Posterior vena cava (tissue), 2 donors: ENCODE measurements at places on chromosomes 16 and 17. TPM values are rescaled to one million over a fixed set of nuclear protein-coding genes. Genes with fewer than 3 reads are reported as not detected.

GAS2L2 gene
- total RNA-seq: not detected

ARL5C gene
- not detected for total RNA-seq

PRR14 gene
- total RNA-seq: 34.5 TPM

WSCD1 gene
- 4.2 TPM for total RNA-seq

CAVIN1 gene
- total RNA-seq: 733 TPM

CCDC40 gene
- total RNA-seq: 6.2 TPM

ATF7IP2 gene
- total RNA-seq: 8.8 TPM

GEMIN4 gene
- 13.2 TPM for total RNA-seq

KRT12 gene
- not detected for total RNA-seq

FMNL1 gene
- total RNA-seq: 19.5 TPM

DNAAF1 gene
- total RNA-seq: not detected

C17orf50 gene
- not detected for total RNA-seq

KRTAP1-1 gene
- total RNA-seq: not detected

RPGRIP1L gene
- total RNA-seq: 6.8 TPM
